Muscle of back (tissue), 13 donors: ENCODE measurements at places on chromosomes 3 and 15.
A peak's percentile ranks its signal among the peaks of the same experiment; 100 is the strongest.

DNA sequence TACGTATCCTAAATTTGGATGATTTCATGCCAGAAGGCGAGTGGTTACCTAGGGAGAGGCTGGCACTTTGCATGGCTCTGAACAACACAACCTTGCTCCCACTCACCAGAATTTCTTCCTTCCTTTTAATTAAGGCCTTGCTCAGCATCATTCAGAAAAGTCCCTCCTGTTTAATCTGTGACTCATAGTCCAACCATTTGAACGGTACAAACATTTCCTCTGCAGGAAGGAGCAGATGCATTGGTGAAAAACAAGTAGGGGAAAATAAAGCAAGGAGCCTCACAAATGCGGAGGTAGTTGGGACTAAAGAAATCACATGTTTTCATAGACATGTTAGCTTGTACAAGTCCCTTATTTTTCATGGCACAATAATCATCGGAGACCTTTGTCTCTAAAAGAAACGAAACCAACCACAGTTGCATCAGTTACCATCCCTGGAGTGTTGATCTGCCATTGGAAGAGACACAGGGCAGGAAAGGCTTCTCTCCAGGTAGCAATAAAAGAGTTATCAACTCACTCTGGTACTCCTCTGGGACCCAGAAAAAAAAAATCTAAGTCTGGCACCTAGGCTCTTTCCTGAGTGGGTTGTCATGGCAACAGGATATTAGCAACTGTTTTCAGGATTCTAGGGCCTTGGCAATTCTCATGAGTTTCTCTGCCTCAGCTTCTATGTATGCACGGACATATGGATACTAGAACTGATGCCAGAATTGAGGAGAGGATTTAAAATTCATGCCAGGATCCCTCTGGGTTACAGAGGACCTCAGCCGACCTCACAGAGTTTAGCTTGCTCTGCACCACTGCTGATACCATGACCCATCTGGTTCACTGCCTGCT is 255.4 kb upstream of the ARPP21 start:
- DNase-seq, result peak; percentile 20

- no peak for DNase-seq
Measured at GRCh38 chr3:93961026-93961425, 12.7 kb downstream of the PROS1 start.

GRCh38 chr3:2090095-2090911 is 8.4 kb upstream of the CNTN4 start:
- DNase-seq, result no peak

- DNase-seq, result no peak
Measured at GRCh38 chr15:92613841-92614240, 41.7 kb downstream of the FAM174B start.

GRCh38 chr3:160471892-160472291 is 22.3 kb upstream of the TRIM59 start:
- DNase-seq, result no peak

DNA sequence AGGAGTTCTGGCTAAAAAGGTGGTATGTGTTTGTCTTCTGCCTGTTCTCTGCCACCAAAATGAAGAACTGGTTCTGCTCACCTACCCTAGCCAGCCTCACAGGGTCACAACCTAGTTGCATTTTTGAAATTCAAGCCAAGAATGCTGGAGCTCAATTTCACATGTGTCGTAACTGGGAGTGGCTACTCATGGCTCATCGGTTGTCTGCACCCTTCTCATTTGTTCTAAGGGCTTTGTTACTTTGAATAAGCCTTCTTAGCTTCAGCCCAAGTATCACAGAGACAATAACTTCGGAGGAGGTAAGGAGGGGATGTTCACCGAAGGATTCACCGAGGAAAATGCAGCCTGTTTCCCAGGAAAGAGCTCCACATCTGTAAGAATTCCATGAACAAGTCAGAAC is 134.3 kb upstream of the RARB start:
- no peak for DNase-seq

DNA sequence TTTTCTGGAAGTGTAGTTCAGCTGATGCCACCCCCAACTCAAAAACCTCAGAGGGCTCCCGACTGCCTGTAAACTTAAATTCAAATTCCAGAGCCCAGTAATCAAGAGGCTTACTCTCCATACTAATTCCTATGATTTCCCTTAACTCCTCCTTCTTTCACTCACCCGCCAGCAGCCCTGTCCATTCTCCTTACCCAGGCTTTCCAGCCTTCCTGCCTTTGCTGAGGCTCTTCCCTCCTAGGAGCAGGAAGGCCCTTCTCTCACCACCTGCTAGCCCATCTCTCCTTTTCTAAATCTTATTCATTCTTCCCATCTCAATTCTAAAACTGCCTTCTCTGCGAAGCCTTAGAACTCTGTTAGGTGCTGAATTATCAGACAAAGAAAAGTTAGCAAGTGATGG is 30.4 kb downstream of the RORA start:
- no peak for DNase-seq

DNA sequence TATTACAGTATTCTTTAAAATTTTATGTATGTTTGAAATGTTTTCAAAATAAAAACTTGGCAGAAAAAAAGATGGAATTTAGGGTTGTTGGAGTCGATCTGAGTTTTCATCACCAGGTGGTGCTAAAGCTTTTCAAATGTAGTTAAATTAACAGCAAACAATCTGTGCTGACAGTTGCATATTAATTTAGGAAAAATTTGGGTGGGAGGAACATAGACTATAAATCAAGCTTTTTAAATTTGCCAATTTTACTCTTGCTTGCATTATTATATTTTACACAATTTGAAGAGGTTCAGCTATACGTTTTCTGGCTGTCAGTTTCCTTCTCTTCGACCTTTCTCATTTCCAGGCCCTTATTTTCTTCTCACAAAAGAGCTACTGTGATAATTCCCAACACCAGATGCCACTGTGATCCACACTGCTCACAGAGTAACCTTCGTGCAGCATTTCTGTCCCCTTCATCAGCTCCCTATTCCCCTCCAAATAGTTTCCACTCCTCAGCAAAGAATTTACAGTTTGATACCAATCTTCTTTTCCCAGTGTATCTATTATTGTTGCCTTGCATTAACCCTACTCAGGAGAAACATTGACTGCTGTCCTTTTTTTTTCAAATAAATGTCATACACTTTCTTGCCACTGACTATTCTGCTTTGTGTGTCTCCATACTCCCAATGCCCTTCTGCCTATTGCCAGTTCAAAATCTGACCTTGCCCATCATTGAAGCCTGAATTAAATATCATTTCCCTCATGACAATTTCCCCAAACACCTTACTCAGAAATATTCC is 53.4 kb upstream of the EIF5A2 start:
- peak; percentile 33 for DNase-seq

- no peak for DNase-seq
Measured at GRCh38 chr15:82848241-82848993, 39.0 kb downstream of the WHAMM start.

- DNase-seq, result no peak
Measured at GRCh38 chr15:32668942-32669341, 27.4 kb downstream of the SCG5 start.

GRCh38 chr3:48338635-48339034 is 5.2 kb upstream of the SPINK8 start:
- DNase-seq, result no peak

DNA sequence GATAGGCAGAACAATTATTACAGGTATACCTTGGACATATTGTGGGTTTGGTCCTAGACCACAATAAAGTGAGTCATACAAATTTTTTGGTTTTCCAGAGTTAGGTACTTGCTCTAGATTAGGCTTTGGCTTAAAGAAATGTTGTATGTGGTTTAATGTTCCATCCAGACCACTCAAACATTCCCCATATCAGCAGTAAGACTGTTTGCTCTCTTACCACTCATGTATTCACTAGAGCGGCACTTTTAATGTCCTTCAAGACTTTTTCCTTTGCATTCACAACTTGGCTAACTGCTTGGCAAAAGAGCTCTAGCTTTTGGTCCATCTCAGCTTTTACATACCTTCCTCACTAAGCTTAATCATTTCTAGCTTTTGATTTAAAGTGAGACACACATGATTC is 250.5 kb upstream of the SETMAR start:
- no peak for DNase-seq

DNA sequence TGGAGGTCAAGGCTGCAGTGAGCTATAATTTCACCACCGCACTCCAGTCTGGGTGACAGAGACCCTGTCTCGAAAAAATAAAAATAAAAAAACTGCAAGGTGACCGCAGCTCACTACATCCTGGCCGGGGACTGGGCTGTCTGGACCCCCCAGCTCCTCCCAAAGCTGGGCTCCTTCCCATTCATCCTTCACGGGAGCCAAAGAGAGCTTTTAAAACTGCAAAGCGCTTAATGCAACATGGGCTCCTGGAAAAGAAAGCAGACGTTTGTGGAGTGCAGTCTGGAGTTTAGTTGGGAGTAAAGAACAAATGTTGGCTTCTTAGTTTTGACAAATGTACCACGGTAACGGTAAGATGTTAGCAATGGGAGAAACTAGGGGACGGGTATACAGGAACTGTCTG is 12.1 kb downstream of the PLXND1 start:
- DNase-seq, result no peak

DNA sequence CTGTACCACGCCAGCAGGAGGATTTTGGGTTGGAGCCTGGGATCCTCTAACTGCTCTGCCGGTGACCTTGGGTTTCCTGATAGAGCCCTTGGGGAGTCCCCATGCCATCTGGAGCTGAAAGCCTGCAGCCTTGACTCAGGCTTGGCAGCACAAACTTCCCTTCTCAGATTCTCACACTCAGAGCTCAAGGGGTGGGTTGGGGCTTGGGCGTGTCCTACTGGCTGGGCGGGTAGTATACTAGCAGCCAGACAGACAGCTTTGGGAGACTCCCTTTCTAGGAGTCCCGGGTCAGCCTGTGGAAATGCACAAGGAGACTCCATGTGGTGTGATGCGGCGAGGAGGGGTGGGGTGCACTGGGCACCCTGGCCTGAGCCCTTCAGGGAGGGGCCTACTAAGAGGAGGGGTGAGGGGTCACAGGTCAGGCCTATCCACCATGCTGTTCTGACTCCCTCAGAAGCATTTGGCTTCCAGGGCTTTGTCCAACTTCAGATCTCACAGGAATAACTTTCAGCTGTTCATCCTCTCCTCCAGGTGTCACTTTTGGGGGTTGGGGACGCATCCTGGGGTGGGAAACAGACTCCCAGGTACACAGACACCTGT is 21.6 kb upstream of the PLXNA1 start:
- peak; percentile 78 for DNase-seq

DNA sequence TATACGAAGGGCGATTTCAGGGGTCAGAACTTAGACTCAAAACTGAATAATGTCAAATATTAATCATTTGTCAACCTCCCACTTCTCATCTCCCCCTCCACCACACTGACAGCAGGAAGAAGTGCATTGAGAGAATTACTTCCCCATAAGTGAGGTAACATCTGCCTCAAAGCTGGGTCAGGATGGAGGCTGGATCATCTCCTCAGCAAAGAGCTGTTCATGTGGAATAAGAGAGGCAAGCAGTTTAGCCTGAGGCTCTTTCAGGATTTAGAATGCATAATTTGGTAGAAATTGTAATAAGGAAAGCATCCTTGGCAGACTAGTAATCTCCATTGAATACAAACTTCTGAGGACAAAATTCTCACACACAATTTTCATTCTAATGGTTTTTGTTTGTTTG is 512.1 kb downstream of the ROBO1 start:
- DNase-seq, result no peak

GRCh38 chr3:157469561-157470294 is 33.1 kb downstream of the PTX3 start:
- DNase-seq, result no peak

- DNase-seq, result peak; percentile 37
Measured at GRCh38 chr3:194005930-194006501, 129.9 kb upstream of the HES1 start.

- DNase-seq, result no peak
Measured at GRCh38 chr3:124269619-124270018, 277.7 kb upstream of the ROPN1 start.

GRCh38 chr15:55627730-55628368 is 39.7 kb upstream of the PYGO1 start:
- no peak for DNase-seq

GRCh38 chr3:98497381-98497780 is at the start of gene OR5K2:
TSS of gene OR5K2 (plus strand) at chr3:98497681. CDS start at chr3:98497681, 0 bp downstream.
- DNase-seq, result no peak

GRCh38 chr15:41594801-41595746 is 36.1 kb downstream of the TYRO3 start:
- peak; percentile 57 for DNase-seq

GRCh38 chr3:112671930-112672715 is 31.2 kb upstream of the CCDC80 start:
- peak; percentile 32 for DNase-seq

DNA sequence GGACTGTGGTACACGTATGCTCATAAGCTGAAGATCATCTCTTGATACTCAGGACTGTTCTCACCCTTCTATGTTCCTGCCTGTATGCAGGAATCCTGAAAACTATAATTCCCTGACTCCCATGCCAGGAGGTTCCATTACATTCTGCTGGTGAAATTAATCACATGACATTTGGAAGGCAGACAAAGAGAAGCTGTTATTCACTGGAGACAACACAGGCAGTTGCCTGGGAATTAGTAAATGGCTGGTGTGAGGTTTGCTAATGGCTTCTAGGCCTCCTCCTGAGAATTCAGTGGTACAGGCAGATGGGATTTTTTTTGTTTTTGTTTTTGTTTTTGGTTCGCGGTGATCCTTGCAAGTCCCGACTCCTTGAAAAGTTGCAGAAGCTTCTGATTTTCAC is 91.4 kb downstream of the CTNNB1 start:
- no peak for DNase-seq

DNA sequence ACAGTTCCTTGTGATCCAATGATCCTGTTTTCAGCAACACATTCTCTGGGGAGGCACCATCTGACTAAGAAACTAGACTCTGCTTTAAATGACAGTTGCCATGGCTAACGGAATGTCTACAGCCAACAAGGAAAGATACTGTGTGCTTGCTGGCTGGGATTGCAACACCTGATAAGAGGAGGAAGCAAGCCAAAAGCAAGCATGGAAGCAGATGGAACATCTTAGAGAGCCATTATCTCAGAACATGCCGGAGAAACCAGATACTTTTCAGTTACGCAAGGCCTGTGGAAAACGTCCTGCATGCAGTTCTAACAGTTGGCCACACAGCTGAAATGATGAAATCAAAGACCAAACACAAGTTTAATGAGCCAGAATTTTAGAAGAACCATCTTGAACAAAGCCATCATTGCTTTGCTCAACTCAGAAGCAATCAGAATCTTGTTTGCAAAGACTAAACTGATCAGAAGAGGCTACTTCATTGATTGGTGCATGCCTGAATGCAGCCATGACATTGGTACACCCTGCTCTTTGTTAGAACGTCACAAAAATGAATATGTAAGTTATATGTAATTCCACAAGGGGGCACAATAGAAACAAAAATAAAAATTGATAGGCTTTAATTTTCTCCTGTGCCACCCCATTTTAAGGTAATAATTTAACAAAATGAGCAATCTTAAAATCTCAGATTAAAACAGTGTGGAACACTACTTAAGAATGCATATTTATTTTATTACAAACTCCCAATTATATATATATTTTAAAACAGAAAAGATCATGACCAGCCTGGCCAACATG is 50.8 kb downstream of the GXYLT2 start:
- peak; percentile 70 for DNase-seq

DNA sequence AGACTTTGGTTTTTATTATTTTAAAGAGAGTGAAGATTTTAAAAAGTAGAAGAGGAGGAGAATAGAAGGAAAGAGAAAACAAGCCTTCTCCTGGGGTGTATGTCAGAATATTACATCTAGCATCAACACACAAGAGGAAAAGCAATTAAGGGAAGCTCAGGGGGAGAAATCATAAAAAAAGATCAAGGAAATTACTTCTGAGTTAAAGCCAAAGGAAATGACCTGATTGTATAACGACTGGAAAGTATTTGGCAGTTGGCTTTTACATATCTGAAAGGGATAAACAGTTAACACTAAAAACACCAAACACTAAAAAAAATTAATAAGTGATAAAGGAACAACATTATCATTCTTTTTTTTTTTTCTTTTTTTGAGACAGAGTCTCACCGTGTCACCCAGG is 58.4 kb downstream of the CPNE4 start:
- no peak for DNase-seq
